Kidney capillary endothelial cell (primary cell): ENCODE measurements at places on chromosomes 1 and 21.

DNA sequence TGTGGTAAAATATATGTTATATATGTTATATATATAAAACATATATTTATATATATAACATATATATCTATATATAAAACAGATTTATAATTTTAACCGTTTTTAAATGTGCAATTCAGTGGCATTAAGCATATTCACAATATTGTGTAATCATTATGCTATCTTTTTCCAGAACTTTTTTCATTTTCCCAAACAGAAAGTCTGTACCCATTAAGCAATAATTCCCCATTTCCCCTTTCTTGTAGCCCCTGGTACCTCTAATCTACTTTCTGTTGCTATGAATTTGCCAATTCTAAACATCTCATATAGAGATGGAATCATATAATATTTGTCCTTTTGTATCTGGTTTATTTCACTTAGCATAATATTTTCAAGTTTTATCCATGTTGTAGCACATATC lies 10.7 kb upstream of the ARHGEF11 start:
- DNase-seq, result no peak

DNA sequence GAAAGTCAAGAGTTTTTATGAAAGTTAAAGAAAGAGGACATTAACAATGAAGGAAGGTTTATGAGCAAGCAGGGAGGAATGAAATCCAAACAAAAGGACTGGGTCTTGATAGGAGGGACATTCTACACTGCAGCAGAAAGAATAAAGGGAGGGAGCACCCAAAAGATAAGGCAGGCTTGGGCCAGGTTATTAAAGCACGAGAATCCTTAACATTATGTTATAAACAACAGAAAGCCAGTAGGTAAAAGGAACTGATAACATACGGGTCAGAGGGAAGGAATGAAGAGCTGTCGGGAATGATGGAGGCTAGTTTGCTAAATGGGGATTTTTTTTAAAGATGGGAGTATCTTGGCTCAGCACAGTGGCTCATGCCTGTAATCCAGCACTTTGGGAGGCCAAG lies 19.4 kb downstream of the LPGAT1 start:
- DNase-seq, result no peak

DNA sequence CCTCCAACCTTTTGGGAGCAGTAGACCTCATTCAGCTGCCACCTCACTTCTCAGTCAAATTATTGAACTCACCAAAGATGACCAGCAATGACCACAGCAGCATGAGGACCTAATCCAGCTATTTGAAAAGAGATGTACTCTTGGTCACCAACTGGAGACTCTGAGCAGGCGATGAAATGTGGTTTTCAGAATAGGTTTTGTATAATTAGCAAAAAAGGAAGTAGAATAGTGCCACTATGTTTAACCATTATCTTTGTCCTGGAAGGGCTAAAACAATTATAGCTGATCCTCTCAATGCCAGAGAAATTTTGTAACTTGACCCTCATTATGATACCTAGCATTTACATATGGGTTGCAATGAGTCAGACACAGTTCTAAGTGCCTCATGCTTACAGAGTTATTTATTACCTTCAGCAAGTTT lies at the start of gene FCRL2:
Gene FCRL2, minus strand, starts transcription at position 162 of the 421 bp plus-strand sequence. Its CDS starts 59 bp downstream, at position 103.
- DNase-seq, result no peak

DNA sequence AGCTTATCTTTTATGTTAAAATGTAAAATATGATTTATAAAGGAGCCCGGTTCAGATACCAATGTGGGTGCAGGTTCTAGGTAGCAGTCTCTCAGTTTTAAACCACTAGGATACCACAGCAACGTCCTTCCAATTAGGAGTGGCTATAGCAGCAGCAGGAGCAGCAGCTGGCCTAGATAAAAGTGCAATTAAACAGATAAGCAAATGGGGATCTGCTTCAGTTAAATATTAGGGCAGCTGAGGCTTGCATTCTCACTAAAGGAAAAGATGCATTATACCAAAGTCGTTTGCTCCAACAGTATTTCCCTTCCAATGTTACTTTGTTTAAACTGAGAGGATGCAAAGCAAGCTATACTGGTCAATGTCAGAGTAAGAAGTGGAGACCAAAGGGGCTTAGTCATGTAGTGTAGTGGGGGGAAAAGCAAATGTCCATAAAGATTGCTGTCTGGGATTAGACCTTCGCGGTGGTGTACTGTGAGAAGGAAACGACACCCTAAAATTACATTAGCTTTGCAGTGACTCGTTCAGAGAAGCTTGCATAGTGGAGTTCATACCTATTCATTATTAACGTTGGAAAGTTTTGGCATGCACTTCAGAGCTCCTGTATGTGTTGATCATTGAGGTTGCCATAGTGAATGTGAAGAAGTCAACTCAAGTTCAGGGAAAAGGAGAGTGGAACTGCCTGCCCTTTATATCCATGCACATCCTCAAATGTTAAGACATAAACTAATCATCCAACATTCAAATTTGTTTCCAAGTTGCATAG lies 272.2 kb downstream of the VAV3 start:
- no peak for DNase-seq

DNA sequence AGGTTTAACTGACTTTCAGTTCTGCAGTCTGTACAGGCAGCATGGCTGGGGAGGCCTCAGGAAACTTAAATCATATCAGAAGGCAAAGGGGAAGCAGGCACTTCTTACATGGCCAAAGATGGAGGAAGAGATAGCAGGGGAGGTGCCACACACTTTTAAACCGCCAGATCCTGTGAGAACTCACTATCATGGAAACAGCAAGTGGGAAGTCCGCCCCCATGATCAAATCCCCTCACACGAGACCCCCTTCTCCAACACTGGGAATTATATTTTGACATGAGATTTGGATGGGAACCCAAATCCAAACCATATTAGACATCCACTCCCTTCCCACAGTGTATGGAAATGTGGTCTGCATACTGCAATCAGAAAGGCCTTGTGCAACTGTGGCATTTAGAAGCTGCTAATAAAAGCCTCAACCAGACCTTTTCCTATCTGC lies 148.2 kb downstream of the FCRL5 start:
- DNase-seq, result no peak

- DNase-seq, result no peak
These were observed 20.7 kb downstream of the NADK start for GRCh38 chr1:1757422-1758058.

DNA sequence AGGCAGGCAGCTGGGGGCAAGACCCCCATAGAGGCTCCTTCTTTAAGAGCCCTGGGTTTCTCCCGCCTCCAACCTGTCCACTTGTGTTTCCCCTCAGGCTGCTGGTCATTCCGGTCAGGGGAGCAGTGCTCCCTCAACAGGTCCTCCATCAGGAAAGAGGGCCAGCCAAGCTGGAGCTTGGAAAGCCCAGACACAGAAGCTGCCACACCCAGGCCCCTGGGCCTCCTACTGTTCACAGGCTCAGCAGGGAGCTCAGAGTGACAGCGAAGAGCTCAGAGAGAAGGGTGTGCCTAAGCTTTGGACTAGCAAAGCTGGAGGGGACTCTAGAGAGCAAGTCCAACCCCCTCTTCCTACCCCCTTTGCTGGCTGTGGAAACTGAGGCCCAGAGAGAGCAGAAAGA lies 10.3 kb upstream of the CDCP2 start:
- no peak for DNase-seq

- DNase-seq, result no peak
These were observed 83.0 kb downstream of the NTPCR start for GRCh38 chr1:233033361-233033760.

DNA sequence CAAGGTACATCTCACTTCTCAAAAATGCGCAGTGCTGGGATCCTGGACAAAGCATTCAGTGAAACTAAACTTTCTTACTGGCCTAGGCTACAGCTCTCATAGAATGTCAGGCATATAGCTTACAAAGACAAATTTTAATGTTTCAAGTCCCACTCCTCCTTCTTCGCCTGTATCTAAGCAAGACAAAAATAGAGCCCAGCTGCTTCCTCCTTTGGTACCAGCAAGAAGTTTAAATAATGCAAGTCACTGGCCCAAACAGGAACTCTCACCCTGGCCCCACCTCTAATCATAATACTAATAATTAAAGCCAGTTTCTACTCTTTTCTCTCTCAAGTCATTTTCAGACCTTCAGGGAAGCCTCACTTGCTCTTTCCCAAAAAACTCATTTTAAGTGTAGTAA lies 1267.9 kb downstream of the MRPL39 start:
- no peak for DNase-seq
